NCI-H1436 treated with DMSO at 0.1 percent for 48 hours (cell line): ENCODE measurements at places on chromosomes 11 and 22.

- no peak for DNase-seq
These were observed 37.7 kb downstream of the NF2 start for GRCh38 chr22:29641042-29641699.

DNA sequence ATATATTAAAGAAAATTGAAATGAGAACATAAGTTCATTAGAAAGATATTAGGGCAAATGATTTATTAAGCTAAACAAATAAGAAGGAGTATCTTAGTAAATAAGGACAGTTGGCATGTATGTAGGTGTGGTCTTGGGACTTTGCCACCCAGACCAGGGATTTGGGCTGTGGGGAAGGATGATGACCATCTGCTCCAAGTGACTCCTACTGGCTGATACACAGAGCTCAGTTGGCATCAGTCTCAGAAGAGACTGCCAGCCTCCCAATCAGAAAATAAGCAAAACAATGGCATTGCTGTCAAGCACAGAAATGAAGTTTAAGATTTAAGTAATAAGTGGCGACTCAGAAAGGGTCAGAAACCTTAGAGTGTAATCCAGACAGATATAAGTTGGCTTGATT, 49.5 kb downstream of the PAX6 start:
- DNase-seq = no peak

- DNase-seq = no peak
These were observed 18.8 kb upstream of the INCENP start for GRCh38 chr11:62104816-62105653.

DNA sequence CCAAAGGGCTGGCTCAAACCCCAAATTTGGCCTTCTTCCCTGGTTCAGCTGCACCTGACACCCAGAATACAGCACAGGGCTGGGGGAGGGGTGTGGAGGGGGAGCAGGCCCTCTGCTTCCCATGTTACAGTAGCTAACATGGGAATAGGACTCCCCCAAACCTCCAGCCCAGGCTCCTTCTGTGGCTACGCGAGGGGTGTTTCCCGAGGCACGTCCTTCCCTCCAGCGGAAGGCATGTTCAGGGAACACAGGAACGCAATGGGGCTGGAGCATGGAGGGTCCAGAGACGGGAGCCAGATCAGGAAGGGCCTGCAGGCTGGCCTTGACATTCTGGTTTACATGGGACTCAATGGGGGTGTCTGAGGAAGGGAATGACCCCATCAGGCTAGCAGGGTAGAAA, 11.8 kb upstream of the IGLL1 start:
- no peak for DNase-seq

- DNase-seq = no peak
These were observed 3.9 kb upstream of the SERGEF start for GRCh38 chr11:18016789-18017188.

- DNase-seq = no peak
These were observed 80.0 kb downstream of the KCNC1 start for GRCh38 chr11:17814546-17814945.

DNA sequence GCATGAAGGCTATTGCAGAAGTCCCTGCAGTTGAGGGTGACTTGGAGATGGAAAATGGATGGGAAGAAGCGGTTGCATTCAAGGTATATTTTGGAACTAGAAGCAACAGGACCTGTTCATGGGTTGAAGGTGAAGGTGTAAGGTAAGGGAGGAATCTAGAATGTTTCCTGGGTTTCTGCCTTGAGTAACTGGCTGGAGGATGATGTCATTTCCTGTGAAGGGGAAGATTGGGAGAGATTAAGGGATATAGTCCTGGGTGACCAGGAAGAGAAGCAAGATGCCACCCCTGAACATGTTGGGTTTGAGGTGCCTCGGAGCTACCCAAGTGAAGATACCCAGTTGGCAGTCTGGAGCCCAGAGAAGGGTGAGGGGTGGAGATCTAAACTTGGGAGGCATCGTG, 12.1 kb upstream of the MOGAT2 start:
- no peak for DNase-seq

GRCh38 chr22:36423461-36424404, 36.0 kb upstream of the MYH9 start:
- DNase-seq = no peak

- no peak for DNase-seq
These were observed 12.7 kb upstream of the TSGA10IP start for GRCh38 chr11:65932558-65932919.

GRCh38 chr22:45784357-45785277, 113.0 kb downstream of the ATXN10 start:
- no peak for DNase-seq

- DNase-seq = no peak
These were observed 115.0 kb upstream of the CD82 start for GRCh38 chr11:44450295-44450932.

DNA sequence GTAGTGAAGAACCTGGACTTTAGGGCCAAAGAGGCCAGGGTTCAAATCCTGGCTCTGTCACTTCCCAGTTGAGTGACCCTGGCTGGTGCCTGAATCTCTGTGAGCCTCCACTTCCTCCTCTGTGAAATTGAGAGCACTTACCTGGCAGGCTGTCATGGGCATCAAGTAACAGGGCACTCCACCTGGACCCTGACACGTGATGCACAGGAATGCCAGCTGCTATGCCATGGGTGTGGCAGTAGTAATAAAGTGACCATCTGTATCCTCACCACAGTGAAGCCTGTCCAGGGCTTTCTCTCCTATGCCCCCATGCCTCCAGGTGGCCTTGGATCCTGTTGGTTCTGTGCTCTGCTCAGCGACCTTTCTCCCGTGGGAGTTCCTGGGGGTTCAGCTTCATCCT, 29.8 kb upstream of the PPP6R3 start:
- DNase-seq = no peak

DNA sequence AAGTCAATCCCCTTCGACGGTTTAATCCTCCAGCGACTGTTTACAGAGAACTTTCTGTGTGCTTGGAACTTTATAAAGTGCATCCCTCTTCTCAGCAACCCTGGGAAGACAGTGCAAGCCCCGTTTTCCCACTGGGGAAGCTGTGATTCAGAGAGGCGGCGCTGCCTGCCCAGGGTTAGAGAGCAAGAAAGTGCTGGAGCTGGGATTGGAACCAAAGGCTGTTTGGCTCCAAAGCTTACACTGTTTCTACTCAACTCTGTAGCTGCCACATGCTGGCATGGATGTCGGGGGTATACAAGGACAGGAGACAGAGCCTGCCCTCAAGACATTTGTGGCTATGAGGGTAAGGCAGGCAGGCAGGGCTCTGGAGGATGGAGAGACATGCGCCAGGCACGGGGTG, 13.0 kb downstream of the FBLN1 start:
- DNase-seq = no peak

GRCh38 chr22:41900652-41901312, 14.1 kb downstream of the SHISA8 start:
- DNase-seq = no peak

DNA sequence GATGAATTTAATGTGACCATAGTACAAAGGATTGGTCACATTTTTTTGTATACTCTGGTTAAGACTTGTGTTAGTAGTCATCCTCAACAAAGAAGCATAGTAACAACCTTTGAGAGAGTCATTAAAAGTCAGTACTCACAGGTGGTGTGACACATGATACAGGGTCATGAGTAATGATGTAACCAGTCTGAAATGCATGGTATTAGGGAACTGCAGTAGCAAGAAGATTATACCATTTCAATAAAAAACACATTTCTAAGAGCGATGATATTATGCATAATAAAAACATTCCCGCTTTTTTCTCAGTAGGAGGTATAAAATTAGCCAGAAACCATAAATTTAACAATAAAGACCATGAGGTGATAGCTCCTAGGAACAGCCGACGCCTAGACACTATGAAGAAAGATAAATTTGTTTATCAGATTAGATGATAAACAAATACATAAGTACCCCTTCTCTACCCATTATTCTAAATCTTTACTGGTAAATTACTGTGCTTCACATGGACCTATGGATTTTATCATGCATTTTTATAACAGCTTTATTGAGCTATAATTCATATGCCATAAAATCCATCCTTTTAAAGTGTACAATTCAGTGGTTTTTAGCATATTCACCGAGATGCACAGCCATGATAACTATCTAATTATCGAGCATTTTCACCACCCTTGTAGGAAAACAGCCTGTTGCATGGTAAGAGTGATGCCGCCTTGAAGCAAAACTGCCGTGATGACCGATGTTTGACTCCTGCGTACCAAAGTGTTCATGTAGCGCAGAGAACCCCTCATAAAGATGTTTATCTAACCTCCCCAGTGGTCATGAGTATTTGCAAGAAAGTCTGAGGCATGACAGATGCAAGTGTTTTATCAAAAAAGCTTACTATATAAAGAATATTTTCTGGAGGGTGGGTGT, 41.8 kb downstream of the TMPRSS5 start:
- no peak for DNase-seq

DNA sequence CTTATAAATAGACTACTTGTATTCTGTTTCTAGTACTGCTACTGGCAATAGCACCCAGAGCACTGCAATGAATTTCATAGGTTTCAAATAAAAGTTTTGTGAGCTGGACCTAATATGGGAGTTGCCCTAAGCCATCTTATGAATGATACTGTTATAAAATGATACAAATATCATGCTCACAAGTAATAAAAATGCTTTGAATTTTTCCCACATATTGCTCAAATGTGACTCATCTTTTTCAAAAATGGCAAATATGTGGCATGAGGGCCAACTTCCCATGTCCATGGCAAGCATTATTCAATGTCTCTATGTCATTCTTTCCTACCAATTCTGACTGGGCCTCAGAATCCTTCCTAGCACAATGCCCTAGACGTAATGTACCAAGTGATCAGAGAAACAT, 137.6 kb downstream of the TRPC6 start:
- DNase-seq = no peak

- no peak for DNase-seq
These were observed 42.9 kb downstream of the C11orf91 start for GRCh38 chr11:33657757-33658156.

DNA sequence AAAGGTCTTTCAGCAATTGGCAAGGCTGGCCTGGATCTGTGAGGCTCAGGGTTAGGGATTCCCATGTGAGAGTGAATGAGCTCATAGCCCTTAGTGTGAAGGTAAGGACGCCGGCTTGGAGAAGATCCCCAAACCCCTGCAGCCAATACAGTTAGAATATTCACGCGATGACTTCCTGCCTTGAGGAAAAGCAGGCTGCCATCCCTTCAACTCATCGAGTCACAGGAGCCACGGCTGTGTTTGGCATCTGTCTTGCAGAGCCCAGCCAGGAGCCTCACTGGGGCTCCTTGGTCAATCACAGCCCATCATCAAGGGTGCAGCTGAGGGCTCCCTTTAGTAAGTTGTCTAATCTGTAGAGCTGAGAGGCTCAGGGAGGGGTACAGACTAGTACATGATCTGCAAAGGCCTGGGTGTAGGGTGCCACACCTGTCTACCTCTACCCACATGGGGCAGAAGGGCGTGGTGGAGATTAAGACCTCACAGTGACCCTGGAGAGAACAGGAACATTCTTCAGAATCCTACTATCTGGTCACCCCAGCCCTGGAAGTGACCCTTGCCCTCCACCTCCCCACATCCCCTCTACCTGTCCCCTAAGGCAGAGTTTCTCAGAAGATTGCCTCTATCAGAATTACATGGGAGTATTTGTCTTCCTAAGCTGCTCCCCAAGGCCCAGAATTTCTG, 18.5 kb downstream of the IL10RA start:
- DNase-seq = no peak

- no peak for DNase-seq
These were observed 6.5 kb downstream of the ADORA2A start for GRCh38 chr22:24433828-24434470.

DNA sequence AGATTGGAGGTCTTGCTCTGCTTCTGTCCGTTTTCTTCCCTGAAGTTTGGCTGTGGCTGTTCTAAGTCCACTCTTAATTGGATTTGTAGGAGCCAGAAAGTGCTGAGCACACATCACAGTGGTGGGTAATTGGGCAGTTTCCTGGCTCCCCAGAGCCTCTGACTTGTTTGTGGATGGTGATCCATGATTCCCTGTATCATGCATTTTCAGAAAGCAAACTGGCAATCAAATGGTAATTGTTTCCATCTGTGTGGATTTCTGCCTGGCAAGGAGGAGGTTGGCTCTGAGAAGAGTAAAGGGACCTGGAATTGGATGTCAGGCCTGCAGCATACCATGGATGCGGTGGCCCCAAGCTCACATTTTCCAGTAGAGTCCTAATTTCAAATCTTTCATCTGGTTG, 49.5 kb downstream of the PPFIBP2 start:
- no peak for DNase-seq

- no peak for DNase-seq
These were observed 4.4 kb upstream of the ZNF202 start for GRCh38 chr11:123745764-123746451.

- no peak for DNase-seq
These were observed 360.5 kb downstream of the SHANK2 start for GRCh38 chr11:70891844-70892380.

- DNase-seq = no peak
These were observed 16.2 kb downstream of the PLEKHB1 start for GRCh38 chr11:73662445-73663157.

GRCh38 chr11:16494918-16495691, 138.8 kb upstream of the SOX6 start:
- no peak for DNase-seq

- no peak for DNase-seq
These were observed 40.8 kb downstream of the TBC1D22A start for GRCh38 chr22:46803031-46803880.

- no peak for DNase-seq
These were observed 94.9 kb downstream of the SLC17A6 start for GRCh38 chr11:22433094-22433455.
